ENCODE measurements at places on chromosomes 12 and 14.

- DNase-seq, result no peak
Observed at GRCh38 chr12:60847281-60847680, 1251.5 kb downstream of the SLC16A7 start.

- DNase-seq, result no peak
Observed at GRCh38 chr12:128795530-128796361, 28.0 kb downstream of the SLC15A4 start.

GRCh38 chr12:112781767-112782166 lies 9.8 kb upstream of the RPH3A start:
- no peak for DNase-seq

DNA sequence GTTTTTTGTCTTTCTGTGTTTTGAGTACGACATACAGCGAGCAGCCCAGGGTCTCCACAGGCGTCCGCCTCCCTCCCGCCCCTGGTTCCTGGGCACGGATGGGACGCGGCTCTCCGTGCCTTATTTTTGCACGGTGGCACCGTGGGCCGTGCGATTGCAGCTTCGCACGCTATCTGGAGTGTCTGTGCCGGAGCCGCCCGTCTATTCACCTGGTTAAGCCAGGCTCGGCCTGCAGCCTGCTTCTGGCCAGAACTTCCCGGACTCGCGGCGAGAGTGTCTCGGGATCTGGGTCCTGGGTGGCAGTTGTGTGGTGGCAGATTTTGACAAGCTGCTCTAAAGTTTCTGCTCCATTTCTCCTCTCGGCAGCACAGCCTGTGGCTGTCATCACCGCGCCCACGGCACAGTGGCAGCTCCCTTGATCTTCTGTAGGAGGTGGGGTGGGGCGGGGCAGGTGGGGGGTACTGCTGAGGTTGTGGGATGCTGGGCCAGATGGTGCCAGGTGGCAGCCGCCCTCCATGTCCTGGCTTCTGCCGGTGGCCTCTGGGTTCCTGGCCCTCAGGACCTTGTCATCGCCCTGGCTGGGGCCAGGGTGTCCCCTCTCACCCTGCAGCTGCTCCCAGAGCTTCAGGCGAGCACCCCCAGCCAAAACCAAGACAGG lies 2.9 kb downstream of the MMP17 start:
- no peak for DNase-seq

DNA sequence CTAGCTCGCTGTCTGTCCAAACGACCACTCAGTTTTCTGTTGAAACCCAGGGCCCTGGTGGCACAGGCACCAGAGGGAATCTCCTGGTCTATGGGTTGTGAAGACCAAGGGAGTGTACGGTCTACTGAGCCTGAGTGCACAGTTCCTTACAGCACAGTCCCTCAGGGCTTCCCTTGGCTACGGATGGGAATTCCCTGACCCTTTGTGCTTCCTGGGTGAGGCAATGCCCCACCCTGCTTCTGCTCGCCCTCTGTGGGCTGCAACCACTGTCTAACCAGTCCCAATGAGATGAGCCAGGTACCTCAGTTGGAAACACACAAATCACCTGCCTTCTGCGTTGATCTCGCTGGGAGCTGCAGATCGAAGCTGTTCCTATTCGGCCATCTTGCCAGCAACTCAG lies 22.6 kb downstream of the GPHN start:
- DNase-seq, result no peak

- no peak for DNase-seq
Observed at GRCh38 chr14:105193916-105194782, 13.0 kb upstream of the NUDT14 start.

DNA sequence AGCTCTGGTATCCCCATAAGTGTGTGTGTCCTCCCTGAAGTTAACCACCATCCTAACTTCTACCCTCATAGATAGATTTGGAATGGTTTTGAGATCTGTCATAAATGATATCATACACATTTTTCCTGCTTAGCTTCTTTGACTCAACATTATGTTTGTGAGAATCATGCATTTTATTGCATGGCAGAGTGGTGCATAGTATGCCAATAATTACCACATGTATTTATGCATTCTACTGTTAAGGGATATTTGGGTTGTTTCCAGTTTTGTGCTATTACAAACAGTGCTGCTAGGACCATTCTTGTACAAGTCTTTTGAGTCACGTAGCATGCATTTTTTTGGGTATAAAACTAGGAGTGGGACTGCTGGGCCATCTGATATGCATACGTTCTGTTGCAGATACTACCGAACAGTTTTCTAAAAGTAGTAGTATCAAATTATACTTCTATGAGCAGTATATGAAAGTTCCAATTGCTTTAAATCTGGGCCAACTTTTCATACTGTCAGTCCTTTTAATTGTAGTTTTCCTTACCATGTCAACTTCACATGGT lies 13.4 kb downstream of the GRIP1 start:
- DNase-seq, result no peak

DNA sequence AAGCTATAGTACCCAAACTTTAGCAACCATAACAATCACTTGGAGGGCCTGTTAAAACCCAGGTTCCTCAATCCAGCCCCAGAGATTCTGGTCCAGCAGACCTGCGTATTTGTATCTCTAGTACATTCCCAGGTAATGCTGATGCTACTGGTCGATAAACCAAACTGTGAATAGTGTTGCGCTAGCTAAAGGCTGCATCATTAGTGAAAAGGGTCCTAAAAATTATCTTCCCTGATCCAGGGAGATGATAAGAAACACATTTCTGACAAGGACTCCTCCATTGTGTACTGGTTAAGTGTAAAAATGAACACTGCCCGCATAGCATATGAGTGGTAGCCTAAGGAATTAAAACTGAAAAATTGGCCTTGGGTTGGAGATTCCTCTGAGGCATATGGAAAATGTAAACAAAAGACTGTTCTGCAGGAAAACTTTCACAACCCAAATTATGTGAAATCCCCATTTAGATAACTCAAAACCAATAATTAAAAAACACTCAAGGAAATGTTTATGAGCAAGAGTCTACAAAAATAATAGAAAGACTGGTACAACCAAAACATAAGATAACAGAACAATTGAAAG lies 322.7 kb downstream of the CEP128 start:
- no peak for DNase-seq

GRCh38 chr12:66694666-66695613 lies 16.1 kb upstream of the GRIP1 start:
- no peak for DNase-seq

GRCh38 chr14:75518625-75519024 lies 3.6 kb upstream of the BATF start:
- DNase-seq, result no peak

DNA sequence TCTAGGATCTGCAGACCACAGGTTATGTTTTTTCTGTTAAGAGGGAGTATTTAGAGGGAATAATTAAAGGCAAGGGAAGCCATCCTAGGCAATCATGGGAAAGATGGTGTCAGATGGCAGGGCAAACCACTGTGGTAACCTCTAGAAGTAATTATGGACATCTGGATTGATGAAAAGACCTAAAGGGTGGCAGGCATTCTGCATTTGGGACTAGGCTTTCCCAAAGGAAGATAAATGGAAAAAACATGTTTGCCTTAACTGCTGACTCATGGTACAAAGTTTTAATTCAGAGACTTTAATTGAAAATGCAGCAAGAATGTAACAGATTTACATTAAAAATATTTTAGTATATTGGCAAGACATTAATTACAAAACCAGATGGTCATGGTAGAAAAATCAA lies 88.1 kb downstream of the TMEM30B start:
- DNase-seq, result no peak

GRCh38 chr12:116153113-116153512 lies 124.4 kb downstream of the MED13L start:
- no peak for DNase-seq

DNA sequence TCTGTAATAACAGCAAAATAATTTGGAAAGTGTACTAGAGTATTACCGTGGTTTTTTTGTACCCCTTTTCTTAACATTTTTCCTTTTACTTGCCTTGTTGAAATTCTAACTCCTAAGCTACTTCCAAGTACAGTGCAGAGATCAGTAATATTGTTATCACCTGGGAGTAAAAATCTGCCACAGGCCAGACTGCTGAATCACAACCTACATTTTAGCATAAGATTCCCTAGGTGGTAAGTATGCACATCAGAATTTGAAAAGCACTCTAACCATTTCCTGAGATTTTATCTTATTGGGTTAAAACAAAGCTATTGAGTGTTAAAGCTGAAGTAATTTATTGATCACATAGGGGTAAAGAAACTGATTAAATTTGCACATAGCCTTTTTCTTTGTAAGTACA lies 55.2 kb upstream of the KCNH3 start:
- DNase-seq, result no peak

DNA sequence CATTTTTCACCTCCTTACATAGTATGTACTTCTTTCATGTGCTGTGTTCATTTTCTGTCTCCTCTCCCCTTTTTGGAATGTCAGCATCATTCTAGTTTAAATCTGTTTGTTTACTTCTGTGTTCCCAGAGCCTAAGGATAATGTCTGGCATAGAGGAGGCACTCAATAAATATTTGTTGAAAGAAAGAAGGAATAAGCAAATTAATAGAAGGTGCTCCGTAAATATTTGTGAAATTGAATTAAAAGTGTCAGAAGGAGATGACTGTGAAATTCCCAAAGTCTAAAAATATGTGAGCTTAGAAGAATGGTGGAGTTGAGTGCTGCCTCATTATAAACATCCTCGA lies 3.3 kb upstream of the CDKN1B start:
- no peak for DNase-seq

DNA sequence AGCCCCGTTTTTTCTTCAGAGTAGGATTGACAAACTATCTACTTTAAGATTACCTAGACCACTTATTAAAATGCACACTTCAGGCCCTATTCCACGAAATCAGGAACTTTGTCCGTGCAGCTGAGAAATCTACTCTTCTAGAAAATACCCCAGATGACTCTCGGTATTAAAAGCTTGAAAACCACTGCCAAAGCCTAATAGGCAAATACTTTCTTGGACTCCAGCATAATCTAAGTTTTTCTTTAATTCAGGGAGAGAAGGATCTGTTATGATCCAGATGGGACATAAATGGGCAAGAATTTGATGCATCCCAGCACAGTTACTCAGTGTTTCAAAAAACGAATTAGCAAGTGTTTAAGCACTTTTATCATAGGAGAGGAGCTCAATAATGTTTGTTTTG lies 94.5 kb downstream of the TMX1 start:
- DNase-seq, result no peak

GRCh38 chr12:111812881-111813741 lies 28.9 kb upstream of the MAPKAPK5 start:
- DNase-seq, result peak; percentile 50

DNA sequence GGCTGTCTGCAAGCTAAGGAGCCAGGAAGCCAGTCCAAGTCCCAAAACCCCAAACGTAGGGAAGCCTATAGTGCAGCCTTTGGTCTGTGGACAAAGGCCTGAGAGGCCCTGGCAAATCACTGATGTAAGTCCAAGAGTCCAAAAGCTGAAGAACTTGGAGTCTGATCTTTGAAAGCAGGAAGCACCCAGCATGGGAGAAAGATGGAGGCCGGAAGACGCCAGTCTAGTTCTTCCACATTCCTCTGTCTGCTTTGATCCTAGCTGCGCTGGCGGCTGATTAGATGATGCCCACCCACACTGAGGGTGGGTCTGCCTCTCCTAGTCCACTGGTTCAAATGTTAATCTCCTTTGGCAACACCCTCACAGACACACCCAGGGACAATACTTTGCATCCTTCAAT lies 58.5 kb downstream of the CAPS2 start:
- DNase-seq, result no peak

DNA sequence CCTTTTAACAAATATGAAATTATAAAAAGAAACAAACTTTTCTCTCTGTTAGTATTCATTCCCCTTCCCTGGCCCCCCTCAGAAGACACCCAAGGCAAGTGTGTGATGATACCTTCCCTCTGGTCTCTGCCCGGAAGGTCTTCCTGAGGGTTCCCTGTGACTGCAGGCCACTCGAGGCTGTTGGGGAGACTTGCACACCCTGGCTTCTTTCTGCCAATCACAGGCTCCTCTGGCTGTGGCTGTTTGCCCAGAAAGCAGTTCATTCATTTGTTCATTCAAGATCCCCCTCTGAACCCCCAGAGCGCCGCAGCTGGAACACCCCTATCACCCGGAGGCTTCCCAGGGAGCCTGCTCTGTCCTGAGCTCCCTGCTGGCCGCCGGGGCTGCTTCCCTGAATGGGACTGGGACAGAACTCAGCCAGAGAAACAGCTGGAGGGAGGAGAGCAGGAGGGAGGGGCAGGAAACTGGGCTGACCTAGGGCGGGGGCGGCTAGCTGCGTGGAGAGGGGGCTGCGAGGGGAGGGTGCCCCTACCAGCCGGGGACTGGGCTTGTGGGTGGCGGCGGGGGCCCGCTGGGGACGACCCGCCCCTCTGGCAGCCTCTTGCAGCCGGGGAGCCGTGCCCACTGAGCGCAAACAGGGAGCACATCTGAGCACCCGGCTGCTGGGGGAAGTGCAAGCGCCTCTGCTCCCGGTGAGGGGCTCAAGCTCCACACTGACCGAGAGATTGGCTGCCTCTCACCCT lies at the start of gene CMKLR1:
Gene CMKLR1 (minus strand): TSS at position 397 of the 743 bp plus-strand sequence. CDS start 45,720 bp downstream, outside the sequence.
- no peak for DNase-seq

GRCh38 chr12:92779902-92780301 lies 77.1 kb downstream of the PLEKHG7 start:
- no peak for DNase-seq

DNA sequence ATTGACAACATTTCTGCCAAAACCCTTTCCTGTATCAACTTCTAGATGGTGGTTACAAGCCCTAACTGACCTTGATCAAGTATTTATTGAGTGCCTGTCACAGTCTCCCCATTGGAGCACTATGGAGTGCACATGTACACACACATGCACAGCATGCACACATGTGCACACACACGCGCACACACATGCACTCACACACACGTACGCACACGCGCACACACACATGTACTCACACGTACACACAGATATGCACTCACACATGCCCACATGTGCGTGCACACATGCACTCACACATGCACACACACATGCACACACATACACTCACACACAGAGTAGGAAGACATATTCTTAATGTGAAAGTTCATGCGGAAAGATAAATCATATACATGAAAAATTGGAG lies 43.7 kb downstream of the MYRFL start:
- DNase-seq, result no peak

- no peak for DNase-seq
Observed at GRCh38 chr12:108773798-108774788, 42.8 kb upstream of the CORO1C start.

GRCh38 chr12:58419905-58420304 lies 478.5 kb downstream of the ATP23 start:
- DNase-seq, result no peak

DNA sequence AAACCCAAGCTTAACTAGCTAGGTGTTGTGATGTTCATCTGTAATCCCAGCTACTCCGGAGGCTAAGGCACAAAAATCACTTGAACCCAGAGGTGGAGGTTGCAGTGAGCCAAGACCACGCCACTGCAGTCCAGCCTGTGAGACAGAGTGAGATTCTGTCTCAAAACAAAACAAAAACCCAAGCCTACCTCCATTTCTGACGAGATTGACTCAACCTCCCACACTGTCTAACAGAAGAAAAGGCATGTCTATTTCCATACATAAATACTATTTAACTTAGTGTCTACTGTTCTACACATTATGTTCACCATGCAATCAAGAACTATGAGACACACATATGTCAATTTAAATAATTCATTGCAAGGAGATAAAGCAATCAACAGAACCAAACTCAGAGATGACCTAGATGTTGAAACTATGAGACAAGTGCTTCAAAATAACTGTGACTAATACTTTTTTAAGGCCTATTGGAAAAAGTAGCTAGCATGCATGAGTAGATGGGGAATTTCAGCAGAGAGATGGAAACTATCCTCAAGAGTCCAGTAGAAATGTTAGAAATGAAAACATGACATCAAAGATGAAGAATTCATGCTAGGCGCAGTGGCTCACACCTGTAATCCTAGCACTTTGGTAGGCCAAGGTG lies 75.9 kb upstream of the DHRS4 start:
- no peak for DNase-seq

All from activated T-cell treated with anti-CD3 and anti-CD28 coated beads for 24 hours (primary cell).